ENCODE measurements at places on chromosomes 12 and 14.

DNA sequence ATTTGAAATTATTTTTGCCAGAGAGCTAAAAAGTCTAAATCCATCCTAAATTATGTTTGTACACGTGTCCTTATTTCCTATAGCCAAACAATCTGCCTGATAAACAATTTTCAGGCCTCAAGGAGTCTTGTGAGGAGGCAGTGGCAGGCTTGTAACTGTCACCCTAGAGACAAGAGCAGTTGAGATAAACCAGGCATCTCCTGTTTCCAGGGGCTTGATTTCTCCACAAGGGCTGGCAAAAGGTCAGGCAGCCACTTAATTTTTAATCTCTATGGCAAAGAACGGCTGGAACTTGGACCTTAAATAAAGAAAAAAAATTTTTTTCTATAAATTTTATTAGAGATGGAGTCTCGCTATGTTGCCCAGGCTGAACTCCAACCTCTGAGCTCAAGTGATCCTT, 15.5 kb downstream of the PKP2 start:
- DNase-seq = no peak

DNA sequence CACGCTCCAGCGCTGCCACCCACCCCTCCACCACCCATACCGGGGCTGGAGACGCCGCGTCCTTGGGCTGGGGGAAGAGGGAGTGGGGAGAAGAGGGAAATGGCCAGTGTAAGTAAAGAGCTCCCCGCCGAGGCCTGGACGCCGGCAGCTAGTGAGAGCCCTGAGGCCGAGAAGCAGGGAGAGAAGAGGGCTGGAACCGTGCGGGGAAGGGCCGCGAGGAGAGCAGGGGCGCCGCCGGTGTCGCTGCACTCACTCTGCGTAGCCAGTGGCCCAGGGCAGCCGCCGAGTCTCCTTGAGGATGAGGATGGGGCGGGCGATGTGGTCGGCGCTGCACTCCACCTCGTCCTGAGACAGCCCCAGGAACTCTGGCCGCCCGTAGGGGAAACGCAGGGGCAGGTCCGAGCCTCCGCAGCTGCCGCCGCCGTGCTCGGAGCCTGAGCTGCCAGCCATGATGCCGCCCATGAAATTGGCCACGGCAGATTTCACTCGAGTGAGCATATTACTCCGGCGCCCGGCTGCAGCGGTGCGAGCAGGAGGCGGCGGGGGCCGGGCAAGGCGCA, 631 bp downstream of the PPM1H start:
- no peak for DNase-seq

DNA sequence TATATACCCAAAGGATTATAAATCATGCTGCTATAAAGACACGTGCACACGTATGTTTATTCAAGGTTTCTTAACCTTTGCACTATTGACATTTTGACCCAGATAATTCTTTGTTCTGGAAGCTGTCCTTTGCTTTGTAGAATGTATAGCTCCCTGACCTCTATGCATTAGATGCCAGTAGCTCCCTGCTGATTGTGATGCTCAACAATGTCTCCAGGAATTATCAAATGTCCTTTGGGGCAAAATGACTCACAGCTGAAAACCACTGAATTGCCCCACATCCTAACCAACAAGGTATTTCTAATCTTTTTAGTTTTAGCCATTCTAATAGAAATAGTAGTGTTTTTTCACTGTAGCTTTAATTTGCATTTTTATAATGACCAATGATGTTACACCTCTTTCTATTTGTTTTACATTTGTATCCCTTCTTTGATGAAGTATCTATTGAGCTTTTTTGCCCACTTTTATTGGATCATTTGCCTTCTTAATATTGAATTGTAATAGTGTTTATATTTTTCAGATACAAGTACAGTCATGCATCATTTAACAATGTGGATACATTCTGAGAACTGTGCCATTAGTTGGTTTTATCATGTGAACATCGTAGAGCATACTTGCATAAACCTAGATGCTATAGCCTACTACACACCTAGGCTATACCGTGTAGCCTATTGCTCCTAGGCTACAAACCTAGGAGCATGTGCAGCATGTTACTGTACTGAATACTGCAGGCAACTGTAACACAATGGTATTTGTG, 10.4 kb upstream of the NOPCHAP1 start:
- DNase-seq = no peak

- no peak for DNase-seq
Observed at GRCh38 chr14:69091695-69092094, 61.2 kb downstream of the DCAF5 start.

DNA sequence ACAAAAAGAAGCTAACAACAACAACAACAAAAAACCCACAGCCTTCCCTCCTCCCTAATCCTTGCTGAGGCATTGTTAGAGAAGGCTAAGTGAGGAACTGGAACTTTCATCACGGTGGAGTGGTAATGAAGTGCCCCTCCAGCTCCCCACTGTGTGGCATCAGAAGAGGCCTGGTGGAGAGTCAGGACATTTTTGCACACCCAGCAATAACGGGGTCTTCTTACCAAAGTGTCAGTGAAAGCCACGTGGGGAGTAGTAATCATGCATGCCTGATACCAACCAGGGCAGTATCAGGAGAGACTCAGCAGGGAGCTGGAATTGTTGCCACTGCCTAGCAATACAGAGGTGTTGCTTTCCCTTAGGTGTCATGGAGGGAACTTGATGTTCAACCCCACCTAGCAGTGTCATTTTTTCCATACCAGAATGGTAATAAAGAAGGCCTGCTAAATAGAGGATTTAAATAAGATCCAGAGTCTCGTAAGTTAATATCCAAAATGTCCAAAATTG, 299.7 kb upstream of the RGS6 start:
- DNase-seq = no peak

GRCh38 chr14:103164006-103164405, 40.7 kb downstream of the TNFAIP2 start:
- no peak for DNase-seq

- DNase-seq = no peak
Observed at GRCh38 chr12:88638966-88639760, 58.9 kb upstream of the KITLG start.

DNA sequence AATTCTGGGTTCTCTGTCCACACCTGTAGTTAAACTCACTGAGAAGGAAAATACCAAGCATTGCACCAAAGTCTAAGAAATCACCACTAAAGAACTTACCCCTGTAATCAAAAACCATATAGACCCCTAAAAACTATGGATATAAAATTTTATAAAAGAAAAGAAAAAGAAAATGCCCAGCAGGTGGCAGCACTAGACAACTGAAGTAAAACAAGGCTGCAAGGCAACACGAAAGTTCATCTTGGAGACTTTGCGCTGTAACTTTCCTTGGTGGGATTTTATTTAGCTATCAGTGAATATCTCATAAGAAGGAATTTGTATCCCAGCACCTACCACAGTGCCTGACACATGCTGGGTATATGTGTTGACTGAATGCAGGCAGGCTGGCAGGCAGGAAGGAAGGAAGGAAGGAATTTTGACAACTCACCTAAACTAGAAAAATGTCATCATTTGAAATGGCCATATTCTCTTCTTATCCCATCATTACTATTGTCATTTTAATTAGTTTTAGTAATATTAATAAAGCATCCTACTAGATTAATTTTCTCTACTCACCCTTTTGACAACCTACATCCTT, 68.2 kb upstream of the ETV6 start:
- peak; percentile 32 for DNase-seq

GRCh38 chr12:102680304-102680703, 199.9 kb upstream of the IGF1 start:
- no peak for DNase-seq
